ENCODE measurements at places on chromosomes 2 and 18. TPM values are rescaled to one million over a fixed set of nuclear protein-coding genes. Genes with fewer than 3 reads are reported as not detected.

GPAT2 gene
- 6.2 TPM for total RNA-seq

GRCh38 chr2:223267160-223267951 is 215.4 kb downstream of the KCNE4 start:
- no peak overlapping the region for H3K27ac ChIP-seq
- H3K4me1 ChIP-seq = no peaks in the 10 kb centered on the region
- H3K36me3 ChIP-seq = no peaks in the 10 kb centered on the region
- no peaks in the 10 kb centered on the region for H3K27me3 ChIP-seq

DNA sequence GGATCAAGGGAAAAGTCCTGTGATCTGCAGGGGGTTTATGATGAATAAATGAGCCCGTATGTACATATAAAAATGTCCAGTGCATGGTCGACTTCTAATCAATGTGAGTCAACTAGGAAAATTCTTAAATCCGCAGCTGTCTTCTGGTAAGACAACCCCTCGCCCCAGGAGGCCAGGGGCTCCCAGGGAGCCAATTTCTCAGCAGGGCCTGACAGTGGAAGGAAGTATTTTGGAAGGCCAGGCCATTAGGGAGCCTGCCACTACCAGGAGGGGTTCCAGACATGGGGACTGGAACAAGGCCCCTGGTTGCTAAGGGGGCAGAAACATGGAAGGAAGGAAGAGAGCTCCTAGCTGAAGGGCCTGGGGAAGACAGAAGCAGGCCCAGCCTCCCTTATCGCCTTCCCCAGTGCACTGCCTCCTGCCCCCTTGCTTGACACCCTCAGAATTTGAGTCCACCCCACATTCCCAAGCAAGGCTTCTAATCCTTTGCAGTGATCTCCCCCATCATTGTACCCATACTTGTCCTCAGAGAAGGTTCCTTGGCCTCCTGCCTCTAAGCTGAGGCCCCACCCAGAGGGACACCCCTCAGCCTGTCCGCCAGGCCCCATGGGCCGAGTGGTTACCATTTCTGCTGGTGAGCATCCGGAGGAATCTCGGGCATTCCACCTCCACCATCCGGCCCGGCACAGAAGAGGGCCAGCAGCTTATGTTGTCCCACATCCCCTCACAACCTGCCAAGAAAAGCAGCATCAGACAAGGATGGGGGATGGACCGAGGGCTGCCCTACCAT is 45.9 kb downstream of the SCTR start:
- no peaks in the 10 kb centered on the region for H3K27me3 ChIP-seq
- H3K36me3 ChIP-seq = no peaks in the 10 kb centered on the region
- no peak overlapping the region for H3K27ac ChIP-seq
- no peak overlapping the region for H3K4me3 ChIP-seq
- DNase-seq = peak; percentile 20

ID2 gene
- 175 TPM for total RNA-seq

RASGRP3 gene
- 7.0 TPM for total RNA-seq

FAP gene
- total RNA-seq = 1.2 TPM

RAB27B gene
- total RNA-seq = 23.4 TPM

DNA sequence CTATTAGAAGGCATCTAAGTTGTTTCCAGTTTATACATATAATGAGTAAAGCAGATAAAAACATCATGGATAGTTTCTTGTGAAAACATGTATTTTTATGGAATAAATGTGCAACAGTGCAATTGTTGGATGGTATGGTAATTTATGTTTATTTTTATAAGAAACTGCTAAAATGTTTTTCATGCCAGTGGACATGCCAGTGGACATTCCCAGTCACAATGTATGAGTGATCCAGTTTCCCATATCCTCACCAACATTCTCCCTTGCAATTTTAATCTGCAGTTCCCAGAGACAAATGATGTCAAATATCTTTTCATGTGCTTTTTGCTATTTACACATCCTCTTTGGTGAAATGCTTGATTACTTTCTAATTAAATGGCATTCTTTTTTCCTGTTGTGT is 818.6 kb downstream of the SUCLG1 start:
- no peak overlapping the region for H3K27ac ChIP-seq
- DNase-seq = no peak

SLC30A3 gene
- total RNA-seq = 0.20 TPM

- H3K27ac ChIP-seq = no peak overlapping the region
- no peaks in the 10 kb centered on the region for H3K27me3 ChIP-seq
- H3K4me1 ChIP-seq = peaks cover 13% of the 10 kb centered on the region
- H3K4me3 ChIP-seq = no peak overlapping the region
- H3K36me3 ChIP-seq = no peaks in the 10 kb centered on the region
- no peak for DNase-seq
Observed at GRCh38 chr2:111668741-111669140, 215.3 kb downstream of the ANAPC1 start.

DNA sequence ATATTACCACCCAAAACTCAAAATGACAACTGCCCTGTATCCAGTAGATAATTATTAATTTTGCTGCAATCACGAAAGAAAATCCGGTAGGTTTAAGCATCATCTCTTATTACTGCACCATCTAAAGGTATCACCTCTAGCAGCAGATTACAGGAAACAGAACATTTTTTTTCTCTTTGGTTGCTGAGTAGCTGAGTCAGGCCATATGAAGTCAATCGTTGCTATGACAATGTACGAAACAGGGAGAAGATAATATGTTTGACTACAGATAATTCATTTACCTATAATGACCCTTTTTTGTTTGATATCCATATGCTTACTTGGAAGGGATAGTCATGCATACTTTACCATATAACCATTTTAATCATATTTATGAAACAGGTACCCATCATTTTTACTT is 831.6 kb upstream of the CHAC2 start:
- H3K36me3 ChIP-seq = no peaks in the 10 kb centered on the region
- no peak overlapping the region for H3K27ac ChIP-seq
- no peak for DNase-seq
- no peaks in the 10 kb centered on the region for H3K4me1 ChIP-seq
- no peaks in the 10 kb centered on the region for H3K27me3 ChIP-seq

ADAM23 gene
- total RNA-seq = not detected

GRCh38 chr2:126655500-126656430 is at the start of gene GYPC:
TSS of gene GYPC (plus strand) at chr2:126656158. CDS start at chr2:126656264, 106 bp downstream.
- H3K4me3 ChIP-seq = peak within 1 kb of the TSS; percentile 64
- DNase-seq = peak; percentile 91
- H3K27me3 ChIP-seq = no peaks in the 10 kb centered on the region
- H3K36me3 ChIP-seq = no peaks in the 10 kb centered on the region
- H3K4me1 ChIP-seq = peaks cover 43% of the 10 kb centered on the region

ELMOD3 gene
- total RNA-seq = 82.8 TPM

PLGLB2 gene
- total RNA-seq = 0.76 TPM

DNA sequence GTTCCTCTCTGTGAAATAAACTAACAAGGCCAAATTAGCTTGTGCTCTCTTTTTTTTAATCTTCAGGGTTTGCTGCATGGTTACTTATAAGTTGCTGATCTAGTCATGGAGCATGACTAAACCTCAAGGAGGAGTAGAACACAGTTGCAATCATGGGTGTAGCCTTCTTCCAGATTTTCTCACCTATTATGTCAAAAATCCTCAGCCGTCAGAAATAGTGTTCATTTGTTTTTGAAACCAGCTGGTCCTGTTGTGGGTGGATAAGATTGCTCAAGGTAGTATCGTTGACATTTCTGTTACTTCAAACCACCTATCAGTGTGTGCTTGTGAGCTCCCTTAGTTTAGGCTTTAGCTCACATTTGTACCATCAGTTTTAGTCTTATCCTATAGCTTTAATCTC is 11.2 kb downstream of the RELCH start:
- no peak for DNase-seq
- H3K27ac ChIP-seq = no peak overlapping the region
- H3K27me3 ChIP-seq = no peaks in the 10 kb centered on the region
- H3K4me3 ChIP-seq = no peak overlapping the region
- H3K36me3 ChIP-seq = no peaks in the 10 kb centered on the region

CERKL gene
- total RNA-seq = 1.9 TPM

GRCh38 chr2:62354771-62355561 is 151.0 kb downstream of the TMEM17 start:
- H3K4me1 ChIP-seq = no peaks in the 10 kb centered on the region
- H3K4me3 ChIP-seq = no peak overlapping the region
- no peak for DNase-seq
- no peak overlapping the region for H3K27ac ChIP-seq

COPS8 gene
- 35.1 TPM for total RNA-seq
